ENCODE measurements at places on chromosomes 1 and 21.

- no peak for DNase-seq
Measured at GRCh38 chr1:53145942-53146708, 3.7 kb upstream of the SLC1A7 start.

- DNase-seq: no peak
Measured at GRCh38 chr1:56573311-56573710, 6.1 kb downstream of the PLPP3 start.

- DNase-seq: no peak
Measured at GRCh38 chr1:66134004-66134403, 341.3 kb downstream of the PDE4B start.

GRCh38 chr1:188476606-188477005, 1647.9 kb downstream of the PLA2G4A start:
- no peak for DNase-seq

- DNase-seq: no peak
Measured at GRCh38 chr1:23475134-23475628, 8.8 kb downstream of the ASAP3 start.

DNA sequence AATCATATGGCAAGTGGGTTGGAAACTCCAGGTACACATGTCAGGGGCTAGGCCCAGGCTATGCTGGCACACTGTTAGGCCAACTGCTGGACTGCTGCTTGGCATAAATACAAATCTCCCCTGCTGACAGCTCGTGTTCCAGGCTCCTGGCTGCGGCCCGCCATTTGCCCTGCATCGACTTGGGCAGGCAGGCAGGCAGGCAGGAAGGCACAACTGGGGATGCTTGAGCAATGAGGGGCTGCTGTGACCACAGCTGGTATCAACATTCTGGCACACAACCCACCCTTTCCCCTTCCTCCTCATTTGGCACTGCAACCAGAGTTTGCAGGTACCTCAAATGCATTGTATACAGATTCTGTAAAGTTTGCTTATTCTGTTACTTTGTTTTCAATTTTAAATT, 53.2 kb downstream of the SAMSN1 start:
- DNase-seq: no peak

GRCh38 chr1:237976331-237976730, 85.6 kb upstream of the ZP4 start:
- DNase-seq: no peak

Data from NCI-H2081 treated with DMSO at 0.1 percent for 48 hours (cell line).